ENCODE measurements at places on chromosomes 7 and 10.

DNA sequence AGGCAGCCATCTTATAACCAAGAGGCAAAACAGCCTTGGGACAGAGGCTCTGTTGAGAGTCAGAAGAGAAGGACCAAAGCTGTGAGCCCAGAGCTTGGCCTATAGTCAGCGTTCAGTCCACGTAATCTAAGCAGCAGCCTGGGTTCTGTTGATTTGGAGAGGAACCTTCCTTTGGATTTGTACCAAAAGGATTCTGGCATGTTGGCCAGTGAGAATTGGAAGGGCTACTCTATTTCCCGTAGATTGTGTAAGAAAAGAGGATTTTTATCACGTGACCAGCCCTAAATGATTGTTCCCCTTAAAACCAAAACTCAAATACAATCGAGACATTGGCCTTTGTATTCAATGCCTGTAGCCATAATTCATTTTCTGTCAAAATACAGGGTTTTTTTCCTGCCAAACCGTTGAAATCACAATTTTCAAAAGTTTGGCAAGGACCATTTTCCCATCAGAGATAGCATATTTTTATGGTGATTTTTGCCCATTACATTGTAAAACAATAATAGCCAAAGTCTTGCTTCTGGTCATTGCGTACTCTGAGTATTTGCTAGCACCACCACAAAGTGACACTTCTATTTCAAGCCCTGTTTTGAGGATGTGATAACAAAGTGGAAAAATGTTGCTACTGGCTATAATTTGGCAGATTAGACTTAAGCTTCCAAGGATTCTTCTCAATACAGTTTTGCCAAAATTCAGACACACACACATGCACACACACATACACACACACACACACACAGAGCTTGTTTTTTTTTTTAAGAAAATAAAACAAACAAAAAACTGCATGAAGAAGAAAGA lies 23.1 kb upstream of the BMPER start:
- DNase-seq: no peak

- no peak for DNase-seq
These were observed 16.0 kb upstream of the DPYSL4 start for GRCh38 chr10:132170561-132171361.

GRCh38 chr7:145737617-145738016 lies 379.0 kb upstream of the CNTNAP2 start:
- DNase-seq: no peak

- DNase-seq: no peak
These were observed 13.0 kb downstream of the ESYT2 start for GRCh38 chr7:158816271-158816670.

DNA sequence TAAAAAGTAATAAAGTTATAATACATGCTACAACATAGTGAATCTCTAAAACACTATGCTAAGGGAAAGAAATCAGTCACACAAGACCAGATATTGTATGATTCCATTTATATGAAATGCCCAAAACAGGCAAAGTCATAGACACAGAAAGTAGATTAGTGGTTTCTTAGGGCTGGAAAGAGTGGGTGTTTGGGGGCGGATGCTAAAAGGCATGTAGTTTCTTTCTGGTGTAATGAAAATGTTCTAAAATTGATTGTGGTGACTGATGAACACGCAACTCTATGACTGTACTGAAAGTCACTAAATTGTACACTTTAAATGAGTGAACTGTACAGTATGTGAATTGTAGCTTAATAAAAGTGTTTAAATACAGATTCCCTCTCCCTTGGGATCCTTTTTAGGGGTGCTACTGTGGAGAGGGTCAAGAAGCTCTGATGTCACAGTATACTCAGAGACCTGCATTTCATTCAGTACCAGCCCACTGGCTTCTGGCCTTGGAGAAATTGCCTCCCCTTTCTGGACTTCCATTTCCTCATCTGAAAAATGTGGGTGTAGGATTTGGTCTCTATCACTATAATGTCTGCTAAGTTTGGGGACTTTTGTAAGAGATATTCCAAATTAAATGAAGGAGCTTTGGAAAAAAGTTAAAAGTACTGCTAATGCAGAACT lies 46.4 kb downstream of the AOAH start:
- DNase-seq: no peak

GRCh38 chr7:26865094-26865388 lies 651 bp upstream of the SKAP2 start:
- DNase-seq: no peak

GRCh38 chr7:12493407-12493806 lies 77.1 kb upstream of the SCIN start:
- DNase-seq: no peak

DNA sequence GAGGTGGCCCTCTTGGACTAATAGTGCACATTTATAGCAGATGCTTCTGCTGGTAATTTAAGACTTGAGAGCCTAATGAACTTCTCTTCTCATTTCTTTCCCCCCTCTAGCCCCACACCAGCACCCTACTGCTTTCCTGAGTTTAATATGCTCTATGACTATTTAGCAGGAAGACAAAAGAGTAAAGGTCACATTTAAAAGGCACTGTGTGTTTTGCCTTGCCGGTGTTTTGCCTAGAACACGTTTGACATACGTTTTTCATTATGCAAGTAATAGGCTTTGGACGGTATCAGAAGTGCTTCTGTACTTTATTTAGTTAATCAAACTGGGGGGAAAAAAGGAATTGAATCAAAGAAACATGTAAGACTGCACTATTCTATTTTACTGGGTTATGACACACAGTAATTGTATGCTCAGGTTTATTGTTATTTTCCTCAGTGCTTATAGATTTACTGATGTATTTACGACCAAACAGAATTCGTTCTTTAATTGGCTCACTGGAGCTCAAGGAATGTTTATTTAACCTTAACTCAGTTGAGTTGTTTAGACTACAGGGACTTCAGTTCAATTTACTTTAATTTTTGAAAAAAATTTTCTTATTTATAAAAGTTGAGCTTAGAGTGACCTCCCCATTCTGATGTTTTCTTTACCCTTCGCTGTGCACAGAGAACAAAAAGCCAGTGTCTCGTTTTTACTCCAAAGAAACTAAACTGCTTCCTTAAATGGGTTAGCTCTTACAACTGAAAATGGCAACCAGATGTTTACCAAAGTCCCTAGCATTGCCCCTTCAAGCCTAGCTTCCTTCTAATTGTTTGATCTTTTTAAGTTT lies 35.4 kb downstream of the CPED1 start:
- no peak for DNase-seq
